ENCODE measurements at places on chromosomes 6 and 20.

GRCh38 chr6:39029156-39030011, 19.2 kb upstream of the GLP1R start:
- peak; percentile 72 for DNase-seq

GRCh38 chr6:138229072-138229471, 10.8 kb upstream of the PBOV1 start:
- no peak for DNase-seq

GRCh38 chr6:19479551-19479950, 357.6 kb upstream of the ID4 start:
- no peak for DNase-seq

DNA sequence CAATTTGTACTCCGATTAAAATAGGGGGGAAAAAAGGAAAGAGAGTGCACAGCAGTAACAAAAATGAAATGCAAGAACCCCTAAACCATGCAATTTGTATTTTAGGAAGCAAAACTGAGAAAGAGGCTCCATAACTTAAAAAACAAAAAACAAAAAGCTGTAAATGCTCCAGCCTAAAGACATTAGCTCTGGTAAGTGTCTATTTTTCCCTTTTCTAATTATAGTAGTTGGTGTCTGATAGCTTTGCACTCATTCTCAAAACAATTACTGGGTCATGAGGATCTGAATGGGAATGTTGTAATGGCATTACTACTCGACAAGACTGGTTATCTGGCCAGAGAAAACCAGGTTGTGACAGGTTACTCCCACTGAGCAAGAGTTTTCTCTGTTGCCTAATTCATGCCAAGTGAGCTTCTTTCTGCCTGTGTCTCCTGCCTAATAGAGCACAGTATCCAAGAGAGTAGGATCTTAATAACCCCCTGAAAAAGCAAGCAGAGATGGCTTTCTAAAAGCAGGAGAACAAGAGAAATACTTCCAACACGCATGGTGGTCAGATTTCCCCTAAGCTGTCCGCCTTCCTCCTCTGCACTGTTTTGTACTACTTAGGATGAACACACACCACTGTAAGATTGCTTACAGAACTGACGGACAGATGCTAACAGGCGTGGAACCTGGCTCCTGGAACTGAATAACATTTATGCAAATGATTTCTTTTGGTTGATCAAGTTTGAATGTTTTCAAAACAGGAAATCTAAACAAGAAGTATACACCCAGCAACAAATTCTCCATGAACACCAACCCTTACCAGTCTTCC, 86.4 kb downstream of the FKBP5 start:
- DNase-seq: no peak

- DNase-seq: no peak
These were observed 10.4 kb downstream of the ADTRP start for GRCh38 chr6:11767978-11768756.

- no peak for DNase-seq
These were observed 11.9 kb downstream of the SLX4IP start for GRCh38 chr20:10447028-10447427.

- DNase-seq: no peak
These were observed 437.3 kb downstream of the DHX35 start for GRCh38 chr20:39399463-39399862.

DNA sequence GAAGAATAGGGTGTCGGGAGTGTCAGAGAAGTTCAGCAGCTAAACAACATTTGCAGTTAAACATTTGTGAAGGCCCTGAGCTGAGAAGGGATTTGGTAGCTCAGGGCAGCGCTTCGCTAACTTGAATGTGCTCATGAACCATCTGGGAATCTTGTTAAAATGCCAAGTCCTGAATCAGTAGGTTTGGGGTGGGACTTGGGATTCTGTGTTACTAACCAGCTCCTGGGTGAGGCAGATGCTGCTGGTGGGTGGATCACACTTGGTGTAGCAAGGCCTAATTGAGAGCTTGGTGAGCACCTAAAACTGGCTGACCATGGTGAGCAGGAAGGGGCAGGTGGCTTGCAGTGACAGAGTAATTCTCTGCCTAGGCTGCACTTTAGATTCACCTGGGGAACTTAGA, 5.9 kb downstream of the PTPRA start:
- DNase-seq: no peak

GRCh38 chr6:130683761-130684517, 143.3 kb upstream of the SMLR1 start:
- no peak for DNase-seq

GRCh38 chr6:3850451-3851203, 1.5 kb downstream of the FAM50B start:
- DNase-seq: no peak

DNA sequence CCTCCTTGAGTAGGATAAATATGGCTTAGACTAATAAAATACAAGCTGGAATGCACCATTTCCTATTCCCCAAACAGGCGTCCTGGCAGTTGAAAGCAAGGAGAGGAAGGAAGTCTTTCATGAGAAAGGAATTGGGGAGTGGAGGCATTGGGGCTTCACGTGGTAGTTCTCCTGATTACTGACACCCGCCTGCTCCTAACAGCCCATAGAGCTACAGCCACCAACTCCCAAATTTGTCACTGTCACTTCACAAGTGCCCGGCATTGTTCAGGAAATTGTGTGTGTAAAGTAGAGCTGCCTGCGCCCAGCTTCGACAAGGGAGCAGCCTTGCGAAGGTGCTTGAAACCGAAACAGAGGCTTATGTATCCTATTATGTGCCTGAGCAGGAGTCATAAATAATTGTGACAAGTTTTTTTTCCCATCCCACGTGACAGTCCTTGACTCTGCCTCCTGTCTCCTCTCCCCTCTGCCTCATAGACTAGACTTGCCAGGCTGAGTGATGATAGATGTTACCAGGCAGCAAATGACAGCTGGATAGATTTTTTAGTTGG, 301.7 kb upstream of the ZFP64 start:
- peak; percentile 16 for DNase-seq

GRCh38 chr20:17622086-17622850, 52.4 kb downstream of the DSTN start:
- DNase-seq: no peak

DNA sequence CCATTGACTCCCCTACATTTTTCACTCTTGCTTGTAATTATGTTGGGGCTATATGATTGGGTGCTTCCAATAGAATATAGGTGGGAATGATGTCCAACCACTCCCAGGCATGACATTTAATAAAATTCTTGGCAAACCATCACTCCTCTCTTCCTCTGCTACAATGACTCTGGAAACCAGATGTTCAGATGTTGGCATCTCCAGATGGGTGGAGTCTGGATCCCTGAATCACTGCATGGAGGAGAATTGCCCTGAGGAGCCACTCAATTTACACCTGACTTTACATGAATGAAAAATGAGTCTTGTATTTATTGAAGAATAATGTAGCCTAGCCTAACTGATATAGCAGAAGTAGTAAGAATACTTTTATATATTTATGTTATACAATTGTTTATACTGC, 306.7 kb upstream of the SUPT3H start:
- DNase-seq: no peak

GRCh38 chr20:33693741-33694638, 7.8 kb upstream of the E2F1 start:
- no peak for DNase-seq

DNA sequence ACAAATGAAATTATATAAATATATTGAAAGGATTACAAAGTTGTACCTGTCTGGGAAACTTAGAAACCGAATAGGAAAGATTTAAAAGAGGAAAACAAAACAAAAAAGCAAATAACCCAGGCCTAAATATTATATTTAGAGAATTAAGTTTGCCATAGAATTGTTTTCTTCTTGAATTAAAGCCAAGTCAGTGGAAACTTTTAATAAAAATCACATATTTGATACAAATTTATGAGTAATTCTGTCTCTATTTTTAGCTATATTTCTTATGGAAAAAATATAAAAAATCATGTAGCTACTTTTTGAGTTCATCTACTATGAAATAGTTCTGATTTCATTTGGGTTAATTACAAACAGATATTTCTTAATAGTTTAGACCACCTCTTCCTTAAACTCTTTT, 470.2 kb upstream of the HSF2 start:
- DNase-seq: no peak

DNA sequence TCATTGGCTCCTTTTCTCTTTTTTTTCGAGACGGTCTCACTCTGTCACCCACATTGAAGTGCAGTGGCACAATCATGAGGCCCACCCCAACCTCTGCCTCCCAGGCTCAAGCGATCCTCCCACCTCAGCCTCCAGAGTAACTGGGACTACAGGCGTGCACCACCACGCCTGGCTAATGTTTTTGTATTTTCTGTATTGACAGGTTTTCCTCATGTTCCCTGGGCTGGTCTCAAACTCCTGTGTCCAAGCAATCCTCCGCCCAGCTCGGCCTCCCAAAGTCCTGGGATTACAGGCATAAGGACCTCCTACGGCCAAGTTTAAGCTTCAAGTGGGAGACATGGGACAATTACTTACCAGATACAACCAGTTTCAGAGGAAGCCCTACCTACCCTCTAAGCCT, 9.4 kb upstream of the POU5F1 start:
- DNase-seq: no peak

DNA sequence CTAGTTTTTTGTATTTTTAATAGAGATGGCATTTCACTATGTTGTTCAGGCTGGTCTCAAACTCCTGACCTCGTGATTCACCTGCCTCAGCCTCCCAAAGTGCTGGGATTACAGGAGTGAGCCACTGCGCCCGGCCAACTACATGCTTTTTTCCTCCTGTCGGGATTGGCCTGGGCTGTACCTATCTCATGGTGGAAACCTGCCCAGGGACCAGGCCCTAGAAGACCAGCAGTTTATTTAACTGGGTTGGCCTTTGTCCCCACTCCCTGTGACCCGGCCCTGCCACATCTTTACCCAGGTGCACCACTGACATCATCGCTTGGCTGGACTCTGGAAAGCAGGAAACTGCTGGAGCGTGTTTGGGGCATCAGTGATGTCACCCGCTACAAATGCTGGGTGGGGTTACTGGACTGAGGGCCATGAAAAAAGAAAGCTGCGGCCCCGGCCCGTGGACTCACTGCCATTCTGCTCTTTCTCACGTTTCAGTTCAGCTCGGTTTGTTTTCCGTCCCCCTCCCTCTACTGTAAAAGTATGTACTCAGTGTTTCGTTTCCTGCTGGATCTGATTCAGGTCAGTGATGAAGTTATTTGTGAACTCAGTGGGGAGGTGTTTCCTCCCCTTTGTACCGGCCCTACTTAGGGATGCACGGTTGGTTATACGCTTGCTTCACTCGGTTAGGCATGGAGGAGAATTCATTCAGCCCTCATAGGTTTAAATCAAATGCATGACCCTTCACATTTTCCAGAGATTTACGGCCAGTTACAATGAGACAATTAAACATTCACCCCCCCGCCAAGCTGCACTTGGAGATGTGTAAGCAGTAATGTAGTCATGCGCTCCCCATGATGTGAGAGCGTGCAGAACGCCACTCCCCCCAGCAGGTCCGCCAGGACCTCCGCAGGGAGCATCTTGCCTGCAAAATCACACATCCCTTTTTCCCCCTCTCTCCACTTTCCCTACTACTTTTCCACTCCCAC, 179.3 kb downstream of the MTHFD1L start:
- DNase-seq: peak; percentile 45

GRCh38 chr6:139722530-139722929, 348.1 kb upstream of the CITED2 start:
- DNase-seq: no peak

GRCh38 chr6:158688860-158689259, 39.0 kb downstream of the SYTL3 start:
- DNase-seq: no peak

DNA sequence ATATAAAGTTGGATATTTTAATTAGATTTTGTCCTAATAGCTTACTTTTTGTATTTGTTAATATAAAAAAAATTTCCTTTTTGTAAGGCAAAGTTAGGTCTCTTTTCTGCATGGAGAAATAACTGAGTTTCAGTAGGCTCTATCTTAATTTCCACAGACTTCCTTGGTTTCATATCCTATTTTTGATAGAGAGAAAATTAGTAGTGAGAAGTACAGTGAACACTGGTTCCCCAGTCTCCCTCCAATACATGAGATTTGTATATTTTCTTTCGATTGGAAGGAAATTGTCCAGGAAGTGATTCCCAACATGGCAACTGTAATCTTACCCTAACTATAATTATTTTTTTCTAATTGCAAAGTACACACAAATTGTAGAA, 26.4 kb downstream of the TRIM27 start:
- no peak for DNase-seq

GRCh38 chr6:151482290-151482689, 11.5 kb upstream of the CCDC170 start:
- DNase-seq: no peak

DNA sequence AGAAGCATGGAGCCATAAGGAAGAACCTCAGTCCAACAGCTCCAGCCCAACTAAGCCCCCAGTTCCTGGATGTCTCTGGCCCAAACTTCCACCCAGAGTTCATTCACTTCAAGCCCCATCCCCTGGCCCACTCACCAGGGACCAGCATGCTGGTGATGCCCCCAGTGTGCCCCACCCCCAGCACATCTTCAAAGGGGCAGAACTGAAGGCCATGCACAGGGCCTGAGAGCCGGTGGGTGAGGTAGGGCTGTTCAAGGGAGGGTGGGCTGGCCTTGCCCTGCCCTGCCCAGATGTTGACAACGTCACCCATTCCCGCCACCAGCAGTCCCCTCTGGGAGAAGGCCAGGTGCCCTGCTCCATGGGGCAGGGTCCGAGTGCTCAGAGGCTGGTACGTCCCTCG, 3.6 kb downstream of the B3GALT4 start:
- no peak for DNase-seq

DNA sequence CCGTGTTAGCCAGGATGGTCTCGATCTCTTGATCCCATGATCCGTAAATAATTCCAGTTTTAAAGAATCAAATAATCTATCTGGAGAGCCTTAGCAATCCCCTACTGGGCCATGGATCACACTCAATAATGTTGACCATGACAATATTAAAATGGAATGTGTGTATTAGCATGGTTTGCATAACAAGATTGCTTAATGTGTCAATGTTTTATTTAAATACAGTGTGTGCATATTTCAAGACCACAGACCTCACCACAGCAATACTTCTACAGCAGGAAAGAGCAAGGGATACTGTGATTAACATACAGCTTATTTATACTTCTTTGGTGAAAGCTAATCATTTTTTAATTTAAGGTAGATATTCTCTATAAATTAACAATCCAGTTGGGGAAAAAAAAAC, 470.4 kb downstream of the TFAP2B start:
- no peak for DNase-seq

- no peak for DNase-seq
These were observed 49.5 kb downstream of the MYLIP start for GRCh38 chr6:16178351-16178750.

- DNase-seq: no peak
These were observed 166.6 kb upstream of the SOX4 start for GRCh38 chr6:21426841-21427490.

GRCh38 chr6:63347599-63347998, 27.8 kb upstream of the LGSN start:
- DNase-seq: no peak

DNA sequence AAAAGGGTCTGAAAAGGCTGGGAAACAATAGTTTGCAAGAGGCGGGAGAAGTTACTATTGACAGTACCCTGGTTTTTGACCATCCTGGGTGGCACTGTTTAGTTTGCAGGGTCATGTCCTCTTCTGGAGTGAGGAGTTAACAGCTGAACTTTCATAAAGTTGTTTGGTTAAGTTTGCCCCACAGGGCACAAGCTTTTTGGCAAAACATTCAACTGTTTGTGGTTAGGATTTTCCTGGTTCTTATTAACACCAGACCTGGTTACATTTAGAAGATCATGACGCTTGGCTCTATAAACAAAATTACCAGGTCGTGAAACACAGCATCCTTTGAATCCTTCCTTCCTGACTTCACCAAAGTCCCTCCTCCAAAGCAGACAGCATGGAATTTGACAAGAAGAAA, 106.1 kb downstream of the RIN2 start:
- DNase-seq: no peak
